ENCODE measurements at places on chromosomes 6 and 20. TPM values are rescaled to one million over a fixed set of nuclear protein-coding genes. Genes with fewer than 3 reads are reported as not detected.

ACTL10 gene
- 1.5 TPM for total RNA-seq

RBPJL gene
- not detected for total RNA-seq

ASCC3 gene
- 44.7 TPM for total RNA-seq

PTPN1 gene
- 25.3 TPM for total RNA-seq

SCAND1 gene
- 102 TPM for total RNA-seq

C6orf15 gene
- not detected for total RNA-seq

RSPH4A gene
- total RNA-seq = not detected

DNMT3B gene
- 1.2 TPM for total RNA-seq

Measured in vagina (tissue), 2 donors.